Uterus (tissue), 4 donors: ENCODE measurements at places on chromosomes 3 and 15. TPM values are rescaled to one million over a fixed set of nuclear protein-coding genes. Genes with fewer than 3 reads are reported as not detected.

GRCh38 chr15:60126661-60127060 is 122.5 kb downstream of the FOXB1 start:
- DNase-seq = no peak

GRCh38 chr3:121667333-121667732 is 6.6 kb upstream of the HCLS1 start:
- no peak for DNase-seq

GRCh38 chr3:150494411-150494977 is 51.8 kb downstream of the SERP1 start:
- no peak for DNase-seq

Gene FNDC3B
- 188 TPM for total RNA-seq
